ENCODE measurements at places on chromosomes 7 and 10.

DNA sequence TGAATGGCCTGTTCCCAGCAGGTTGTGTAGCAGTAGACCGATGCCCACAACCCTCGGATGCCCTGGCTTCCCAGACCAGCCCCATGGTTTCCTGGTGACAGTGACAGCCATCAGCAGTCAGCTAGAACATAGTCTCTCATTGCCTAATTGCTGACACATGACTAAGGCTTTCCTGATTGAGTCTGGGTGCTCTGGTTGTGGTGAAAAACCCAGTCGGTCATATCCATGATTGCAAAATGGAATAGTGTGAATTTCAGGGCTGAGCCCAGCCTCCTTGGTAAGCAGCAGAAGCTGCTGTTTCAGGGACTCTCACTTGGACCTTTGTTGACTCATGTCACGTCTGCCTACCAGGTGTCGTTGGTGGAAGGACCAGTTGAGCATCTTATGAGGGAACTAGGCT lies 36.6 kb downstream of the POR start:
- no peak for DNase-seq

DNA sequence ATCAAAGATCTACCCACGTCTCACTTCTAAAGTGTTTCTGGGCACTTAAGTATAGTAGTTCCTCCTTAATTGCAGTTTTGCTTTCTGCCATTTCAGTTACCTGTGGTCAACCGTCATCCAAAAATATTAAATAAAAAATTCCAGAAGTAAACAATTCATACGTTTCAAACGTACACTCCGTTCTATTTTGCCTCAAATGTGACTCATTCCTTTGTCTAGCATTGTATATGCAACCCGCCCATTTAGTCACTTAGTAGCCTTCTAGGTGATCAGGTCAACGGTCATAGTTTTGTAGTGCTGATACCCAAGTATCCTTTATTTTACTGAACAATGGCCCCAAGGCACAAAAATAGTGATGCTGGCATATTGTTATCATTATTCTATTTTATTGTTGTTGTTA lies 33.8 kb downstream of the HGF start:
- no peak for DNase-seq

- no peak for DNase-seq
Observed at GRCh38 chr10:72075376-72076115, 12.8 kb downstream of the SPOCK2 start.

DNA sequence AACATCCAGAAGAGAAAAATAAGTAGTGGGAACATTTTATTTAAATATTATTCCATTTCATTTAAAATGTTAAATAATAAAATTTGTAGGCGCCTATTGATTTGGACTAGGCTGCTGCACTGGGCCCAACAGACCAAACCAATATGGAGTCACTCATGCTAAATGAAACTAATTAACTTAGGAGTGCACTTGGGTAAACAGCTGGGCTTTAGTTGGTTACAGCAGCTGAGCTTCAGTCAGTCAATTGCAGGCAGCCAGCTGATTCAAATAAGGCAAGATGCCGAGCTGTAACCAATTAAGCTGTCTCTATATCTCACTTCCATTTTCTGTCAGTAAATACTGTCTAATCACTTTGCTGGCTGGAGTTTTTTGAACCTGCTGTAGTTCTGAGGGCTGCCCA lies 102.1 kb upstream of the WDR11 start:
- no peak for DNase-seq

GRCh38 chr7:70883750-70884439 lies 248.0 kb upstream of the GALNT17 start:
- no peak for DNase-seq

GRCh38 chr7:139709485-139709884 lies 68.3 kb downstream of the HIPK2 start:
- no peak for DNase-seq

GRCh38 chr7:28992798-28993197 lies 34.7 kb upstream of the TRIL start:
- DNase-seq, result no peak

- no peak for DNase-seq
Observed at GRCh38 chr10:128047991-128048818, 78.0 kb downstream of the MKI67 start.

GRCh38 chr10:133162178-133162909 lies 2.3 kb downstream of the KNDC1 start:
- DNase-seq, result no peak

DNA sequence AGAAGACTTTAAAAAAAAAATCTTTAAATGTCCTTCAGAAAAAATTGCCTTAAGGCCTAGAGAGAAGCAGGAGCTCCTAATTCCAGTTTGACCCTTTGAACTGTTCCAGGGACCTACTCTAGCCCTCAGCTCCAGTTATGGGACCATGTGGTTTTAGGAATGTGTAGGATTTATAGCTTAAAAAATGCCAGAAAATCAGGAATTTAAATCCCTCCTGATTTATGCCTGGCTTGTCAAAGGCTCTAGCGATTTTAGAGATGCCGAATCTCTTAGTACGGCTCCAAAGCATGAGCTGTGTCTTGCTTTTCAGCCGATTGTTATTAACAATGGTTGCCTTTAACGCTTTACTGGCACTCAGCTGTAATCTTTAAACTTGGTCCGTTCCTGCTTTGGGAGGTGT lies 130.6 kb upstream of the NPVF start:
- DNase-seq, result no peak

DNA sequence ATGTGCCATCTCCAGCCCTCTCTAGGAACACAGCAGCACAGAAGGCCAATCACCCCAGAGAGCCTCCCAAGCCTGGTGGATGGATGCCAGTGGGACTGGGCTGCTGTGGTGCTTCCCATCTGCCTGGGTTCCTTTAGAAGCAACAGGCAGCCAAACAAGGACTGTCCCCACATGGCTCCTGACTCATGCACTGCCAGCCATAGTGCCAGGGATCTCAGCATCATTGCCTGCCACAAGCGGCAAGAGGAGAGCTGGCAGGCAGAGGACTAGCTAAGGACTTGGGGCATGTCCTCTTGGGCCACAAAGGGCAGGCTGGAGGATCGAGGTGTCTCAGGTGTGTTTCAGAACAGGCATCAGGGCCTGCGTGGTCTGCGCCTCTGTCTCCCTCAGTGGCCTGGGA lies 23.4 kb upstream of the FIGNL1 start:
- DNase-seq, result no peak

DNA sequence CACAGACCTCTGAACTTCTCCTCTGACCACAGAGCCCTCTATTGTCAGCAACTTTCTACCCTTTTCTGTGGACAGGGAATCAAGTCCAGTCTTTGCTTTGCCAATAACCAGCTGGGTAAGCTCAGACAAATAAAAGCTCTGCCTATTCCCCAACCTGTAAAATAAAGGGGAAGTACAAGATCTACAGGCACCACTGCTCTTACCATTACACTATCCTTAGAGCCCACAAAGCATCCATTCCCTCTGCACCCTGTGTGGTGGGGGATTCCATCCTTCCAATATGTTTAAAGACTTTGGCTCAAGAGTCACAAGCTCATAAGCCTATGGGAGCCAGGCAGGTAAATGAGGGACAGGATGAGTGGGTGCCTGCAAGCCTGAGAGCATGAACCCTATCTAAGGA lies 88.2 kb downstream of the PARD3 start:
- DNase-seq, result no peak

DNA sequence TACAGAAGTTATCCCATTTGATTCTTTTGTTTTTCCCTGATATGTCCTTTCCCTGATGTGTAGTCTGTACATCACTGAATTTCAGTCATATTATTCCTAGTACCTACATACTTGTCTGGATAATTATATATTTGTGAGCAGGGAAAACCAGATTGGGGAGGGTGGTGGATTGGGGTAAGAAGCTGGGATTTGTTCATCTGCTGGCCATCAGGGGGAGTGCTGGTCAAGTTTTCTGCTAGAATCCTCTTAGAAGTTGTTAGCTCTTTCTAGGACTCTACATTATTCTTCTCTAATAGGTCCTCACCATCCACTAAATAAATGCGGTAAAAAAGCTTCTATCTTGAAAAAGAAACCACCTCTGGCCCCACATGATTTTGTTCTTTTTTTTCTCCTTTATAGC lies 232.7 kb upstream of the TAC1 start:
- peak; percentile 83 for DNase-seq

- DNase-seq, result no peak
Observed at GRCh38 chr7:83161899-83162401, 734 bp downstream of the PCLO start.

GRCh38 chr7:22680482-22680911 lies 46.5 kb upstream of the IL6 start:
- DNase-seq, result no peak

GRCh38 chr7:85686401-85687181 lies 499.7 kb upstream of the SEMA3D start:
- DNase-seq, result no peak

- no peak for DNase-seq
Observed at GRCh38 chr10:101379663-101380352, 25.8 kb downstream of the BTRC start.

DNA sequence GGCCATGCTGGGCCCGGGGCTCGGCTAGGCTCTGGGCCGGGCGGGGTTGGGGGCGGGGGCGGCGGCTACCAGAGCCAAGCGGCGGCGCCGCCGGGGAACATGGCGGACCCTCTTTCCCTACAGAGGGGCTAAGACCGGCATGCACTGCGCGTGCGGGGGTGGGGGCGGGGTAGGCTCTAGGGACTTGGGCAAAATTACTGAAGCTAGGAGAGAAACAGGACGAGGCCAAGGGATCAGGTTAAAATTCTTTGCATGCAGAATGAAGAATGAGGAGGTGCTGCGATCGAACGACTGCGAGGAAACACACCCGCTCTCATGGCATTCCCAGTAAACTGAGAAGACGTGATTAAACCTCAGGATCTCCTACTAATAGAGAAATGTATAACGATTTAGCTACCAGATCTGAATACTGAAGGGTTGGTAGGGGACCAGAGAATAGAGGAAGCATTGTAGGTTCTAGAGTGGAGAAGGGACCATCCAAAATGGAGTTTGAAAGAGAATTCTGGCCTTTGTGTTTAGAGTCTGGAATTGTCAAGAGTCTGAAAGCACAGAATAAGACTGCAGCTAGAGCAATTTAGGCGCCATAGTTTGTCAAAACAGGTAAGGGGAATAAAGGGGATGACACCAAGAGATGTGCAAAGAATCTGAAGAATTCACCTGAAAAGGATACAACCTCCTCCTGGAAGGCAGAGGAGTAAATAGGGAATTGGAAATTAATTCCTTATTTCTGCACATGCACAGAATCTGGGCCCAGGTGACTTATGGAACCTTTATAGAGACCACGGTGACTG lies at the start of gene PPP3CB:
TSS of gene PPP3CB (minus strand) at position 141 of the 791 bp plus-strand sequence. CDS start at position 6, 135 bp downstream.
- peak; percentile 97 for DNase-seq

- DNase-seq, result no peak
Observed at GRCh38 chr7:71784180-71784579, 628.0 kb downstream of the CALN1 start.

GRCh38 chr10:6382081-6382480 lies 179.3 kb downstream of the PFKFB3 start:
- no peak for DNase-seq

- no peak for DNase-seq
Observed at GRCh38 chr10:132028706-132029105, 37.0 kb upstream of the JAKMIP3 start.

- no peak for DNase-seq
Observed at GRCh38 chr7:29063872-29064271, 82.5 kb downstream of the CPVL start.

DNA sequence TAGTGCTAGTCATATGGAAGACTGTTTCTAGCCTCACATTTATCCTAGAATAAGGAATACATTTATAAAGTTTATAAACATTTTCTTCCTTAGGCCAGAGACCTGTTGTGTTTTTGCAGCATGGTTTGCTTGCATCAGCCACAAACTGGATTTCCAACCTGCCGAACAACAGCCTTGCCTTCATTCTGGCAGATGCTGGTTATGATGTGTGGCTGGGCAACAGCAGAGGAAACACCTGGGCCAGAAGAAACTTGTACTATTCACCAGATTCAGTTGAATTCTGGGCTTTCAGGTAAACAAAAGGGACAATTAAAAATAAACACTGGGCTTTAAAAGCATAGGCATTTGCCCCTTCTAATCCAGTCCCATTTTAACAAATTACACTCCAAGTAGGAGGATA lies 4.2 kb downstream of the LIPF start:
- DNase-seq, result no peak

- DNase-seq, result no peak
Observed at GRCh38 chr10:122341141-122341810, 33.2 kb upstream of the PLEKHA1 start.

- DNase-seq, result no peak
Observed at GRCh38 chr10:91035650-91036292, 114.9 kb upstream of the ANKRD1 start.

DNA sequence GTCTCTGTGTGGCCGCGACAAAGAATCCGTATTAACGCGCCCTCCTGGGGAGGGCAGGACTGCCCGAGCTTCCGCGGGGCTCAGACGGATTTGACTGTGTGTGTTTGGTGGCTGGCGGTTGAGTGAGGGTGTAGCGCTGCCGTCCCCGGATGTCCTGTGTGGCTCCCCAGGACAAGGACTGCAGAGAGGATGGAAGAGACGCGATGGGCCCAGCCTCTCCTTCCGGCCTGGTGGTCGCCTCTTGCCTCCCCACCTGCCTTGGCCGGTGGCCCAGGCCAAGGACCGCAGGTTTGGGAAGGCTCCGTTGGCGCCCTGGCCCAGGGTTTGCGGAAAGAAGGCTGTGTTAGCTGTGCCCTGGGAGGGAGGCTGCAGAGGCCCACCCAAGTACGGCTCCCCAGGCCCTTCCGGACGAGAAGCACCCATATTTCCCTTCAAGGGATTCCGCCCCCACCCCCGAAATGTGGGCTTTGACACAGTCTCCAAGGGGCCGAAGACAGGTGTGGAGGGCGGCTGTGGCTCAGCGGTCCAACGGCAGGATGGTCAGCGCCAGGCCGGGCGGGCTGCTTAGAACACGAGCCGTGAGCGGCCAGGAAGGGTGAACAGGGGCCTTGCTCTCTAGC lies 2.3 kb downstream of the UNCX start:
- no peak for DNase-seq

GRCh38 chr10:133245439-133246235 lies 8.0 kb downstream of the VENTX start:
- DNase-seq, result peak; percentile 98

- DNase-seq, result no peak
Observed at GRCh38 chr7:120431016-120431415, 158.0 kb downstream of the KCND2 start.

DNA sequence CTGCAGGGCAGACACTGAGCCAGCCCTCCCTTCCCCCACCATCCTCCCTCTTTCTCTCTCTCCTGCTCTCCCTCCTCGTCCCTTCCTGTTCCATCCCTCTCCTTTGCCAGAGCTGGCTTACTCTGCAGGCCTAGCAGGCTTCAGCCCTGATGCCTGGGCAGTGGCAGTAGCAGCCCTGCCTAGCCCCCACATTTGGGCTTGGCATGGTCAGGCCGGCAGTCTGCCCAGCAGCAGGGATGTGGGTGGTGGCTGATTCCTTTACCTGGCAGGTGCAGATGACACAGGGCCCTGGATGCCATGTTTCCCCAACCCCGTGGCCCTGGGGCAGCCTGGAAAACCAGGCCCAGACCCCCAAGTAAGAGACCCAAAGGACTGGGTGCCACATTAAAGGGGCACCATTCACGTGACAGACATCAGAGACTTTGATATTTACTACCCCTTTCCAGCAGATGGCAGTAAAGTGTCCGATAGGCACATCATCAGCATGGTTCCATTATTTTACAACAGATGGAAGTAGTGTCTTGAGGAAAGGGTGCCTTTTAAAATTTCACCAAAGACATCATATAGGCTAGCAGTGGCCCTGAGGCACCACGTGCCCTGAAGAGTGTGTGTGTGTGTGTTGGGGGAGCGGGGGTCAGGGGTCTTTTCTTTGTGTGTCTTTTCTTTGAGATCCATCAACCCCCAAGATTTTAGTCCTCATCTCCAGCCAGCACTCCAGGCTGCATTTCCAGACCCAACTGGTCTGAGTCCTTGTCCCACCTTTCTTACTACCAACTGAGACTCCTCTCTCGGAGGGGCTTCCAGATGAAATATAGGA lies 5.9 kb downstream of the KCP start:
- peak; percentile 61 for DNase-seq

Measured in OCI-M1 (cell line).